HTR-8/SVneo (cell line): ENCODE measurements at places on chromosomes 5 and 9.

GRCh38 chr9:129177443-129177790 lies 644 bp downstream of the IER5L start:
- DNase-seq: no peak

DNA sequence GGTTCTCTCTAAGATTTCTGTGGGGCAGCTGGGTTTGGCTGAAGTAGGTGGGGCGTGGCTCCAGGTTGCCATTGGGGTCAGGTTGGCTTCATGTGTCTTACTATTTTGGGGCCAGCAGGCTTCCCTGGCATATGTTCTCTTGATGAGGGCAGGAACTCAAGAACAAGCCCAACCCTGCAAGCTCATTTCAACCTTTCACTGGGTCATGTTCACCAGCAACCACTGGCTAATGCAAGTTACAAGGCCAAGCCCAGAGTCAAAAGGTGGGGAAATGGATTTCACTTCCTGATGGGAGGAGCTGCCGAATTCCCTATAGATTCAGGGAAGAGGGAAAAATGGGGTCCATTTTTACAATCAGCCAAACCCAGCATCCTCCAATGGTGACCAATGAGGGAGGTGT lies 34.0 kb upstream of the HAND1 start:
- DNase-seq: no peak

DNA sequence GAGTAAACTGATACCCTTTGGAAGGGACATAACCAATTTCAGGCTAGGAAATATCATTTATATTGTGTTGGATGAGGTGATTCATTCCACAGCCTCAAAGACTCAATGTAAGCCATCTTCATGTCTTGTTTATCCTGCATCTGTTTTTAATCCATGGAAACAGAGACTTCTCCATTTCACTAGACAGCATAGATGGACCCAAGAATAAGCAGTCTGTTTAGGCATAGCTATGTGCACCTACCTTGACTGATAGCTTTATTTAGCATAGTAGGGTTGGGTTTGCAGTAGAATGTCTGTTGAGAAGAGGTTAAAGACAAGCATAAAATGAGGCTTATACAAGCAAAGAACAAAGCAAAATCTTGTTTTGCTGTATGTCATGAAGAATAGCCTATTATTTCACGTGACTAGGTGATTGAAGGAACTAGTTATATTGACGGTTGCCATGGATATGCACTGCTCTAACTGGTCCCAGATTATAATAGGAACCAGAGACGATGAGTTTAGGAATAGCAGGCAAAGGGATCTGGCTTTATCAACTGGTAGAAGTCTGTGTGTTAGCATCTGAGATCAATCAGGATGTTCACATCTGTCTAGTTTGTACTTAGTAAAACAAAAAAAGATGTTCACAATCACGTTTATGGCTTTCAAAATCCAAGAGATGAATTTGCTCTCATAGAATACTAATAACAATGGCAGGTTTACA lies 154.8 kb upstream of the KLF9 start:
- no peak for DNase-seq

- DNase-seq: no peak
Measured at GRCh38 chr9:121210536-121210935, 8.9 kb upstream of the RAB14 start.

DNA sequence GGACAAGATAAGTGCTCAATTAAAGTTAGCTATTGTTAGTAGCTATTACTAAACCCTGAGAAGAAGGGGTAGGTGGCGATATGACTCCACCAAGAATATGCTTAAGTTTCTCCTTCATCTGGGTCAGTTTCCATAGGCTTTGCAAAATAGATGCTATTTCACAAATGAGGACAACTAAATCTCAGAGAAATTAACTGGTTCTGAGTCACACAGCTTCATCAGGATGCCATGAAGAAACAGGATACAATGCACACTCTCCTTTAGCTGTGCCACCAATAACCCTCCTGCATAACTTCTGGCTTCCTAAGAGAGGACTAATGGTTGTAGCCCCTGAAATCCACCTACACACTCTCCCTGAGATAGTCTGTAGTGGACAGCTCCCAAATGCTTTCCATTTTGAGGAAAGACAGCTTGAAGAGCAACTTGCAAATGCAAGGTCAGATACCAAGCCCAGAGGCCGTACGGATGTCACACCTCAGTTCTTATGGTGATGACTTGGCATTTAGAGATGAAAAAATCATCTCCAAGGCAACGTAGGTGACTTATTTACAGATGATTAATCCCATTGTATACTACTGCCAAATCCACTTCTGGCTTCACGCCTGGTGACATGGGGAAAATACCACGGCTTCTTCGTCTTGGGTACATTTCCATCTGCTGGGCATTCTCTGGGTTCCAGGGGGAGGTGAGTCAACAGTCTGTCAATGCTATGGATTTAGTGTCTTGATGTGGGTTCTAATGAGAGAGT lies 251.4 kb upstream of the IL12B start:
- DNase-seq: peak; percentile 7

DNA sequence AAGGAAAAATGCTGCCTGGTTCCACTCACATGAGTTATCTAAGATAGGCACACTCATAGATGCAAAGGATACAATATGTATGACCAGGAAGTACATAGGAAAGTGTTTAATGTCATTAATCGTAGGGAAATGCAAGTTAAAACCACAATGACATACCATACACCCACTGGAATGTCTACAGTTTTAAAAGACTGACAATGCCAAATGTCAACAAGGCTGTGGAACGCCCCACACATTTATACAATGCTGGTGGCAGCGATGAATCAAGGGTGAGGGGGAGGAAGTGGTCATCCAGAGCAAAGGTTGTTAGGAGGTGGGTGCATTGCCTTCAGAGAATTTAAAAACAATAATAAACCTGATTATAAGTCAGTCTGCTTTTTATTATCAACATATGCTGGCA lies 437.8 kb downstream of the ARHGEF28 start:
- peak; percentile 57 for DNase-seq

DNA sequence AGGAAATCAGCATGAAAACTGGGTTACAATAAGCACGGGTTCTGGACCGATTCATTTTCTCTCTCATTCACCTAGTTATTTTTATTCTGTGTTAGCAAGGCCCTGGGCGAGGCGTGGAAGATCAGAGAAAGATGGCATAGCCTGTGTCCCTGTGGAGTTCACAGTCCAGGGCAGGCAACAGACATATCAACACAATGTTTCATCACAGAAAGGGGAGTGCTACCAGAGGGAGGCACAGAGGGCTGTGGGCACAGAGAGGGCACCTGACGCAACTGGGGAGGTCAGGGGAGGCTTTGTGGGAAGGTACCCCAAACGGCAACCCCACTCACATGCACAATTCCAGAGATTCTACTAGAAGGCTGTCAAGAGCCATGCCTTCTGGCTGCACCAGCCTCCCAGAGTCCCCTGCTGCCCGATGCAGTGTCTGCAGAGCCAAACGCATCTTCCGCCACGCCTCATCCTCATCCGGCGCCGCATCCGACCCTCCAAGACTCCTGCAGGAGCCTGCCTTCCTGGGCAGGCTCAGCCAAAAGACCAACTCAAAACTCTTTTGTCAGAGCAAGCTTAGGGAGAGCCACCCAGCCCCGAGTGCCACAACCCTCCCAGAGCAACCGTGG lies 1.4 kb downstream of the FAM193B start:
- no peak for DNase-seq

GRCh38 chr9:108389056-108389455 lies 466.7 kb downstream of the ACTL7B start:
- DNase-seq: no peak

GRCh38 chr5:168603746-168604145 lies 24.6 kb upstream of the PANK3 start:
- peak; percentile 37 for DNase-seq

DNA sequence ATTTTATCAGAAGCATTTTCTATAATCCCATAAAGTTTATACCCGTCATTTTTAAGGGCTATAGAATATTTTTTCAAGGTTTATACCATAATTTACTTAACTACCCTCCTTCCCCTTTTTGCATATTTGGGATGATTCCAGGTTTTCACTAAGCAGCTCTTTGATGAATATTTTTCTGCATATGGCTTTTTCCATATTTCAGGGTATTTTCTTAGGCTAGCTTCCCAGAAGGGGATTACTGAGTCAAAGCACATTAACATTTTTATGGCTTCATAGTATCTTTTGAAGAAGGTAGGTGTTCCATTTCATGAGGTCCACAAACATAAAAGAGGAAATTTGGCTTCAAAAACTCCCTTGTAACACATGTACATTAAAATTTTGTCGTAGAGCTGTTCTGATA lies 14.6 kb upstream of the COL15A1 start:
- no peak for DNase-seq

GRCh38 chr5:148825716-148826052 lies 727 bp upstream of the ADRB2 start:
- DNase-seq: no peak

GRCh38 chr5:130546211-130546610 lies 618.8 kb downstream of the HINT1 start:
- no peak for DNase-seq

- no peak for DNase-seq
Measured at GRCh38 chr9:19698960-19699359, 89.9 kb downstream of the SLC24A2 start.
